AG09319 (cell line): ENCODE measurements at places on chromosomes 2 and 18.

GRCh38 chr2:99861376-99861760 is 281.0 kb downstream of the AFF3 start:
- DNase-seq = no peak

DNA sequence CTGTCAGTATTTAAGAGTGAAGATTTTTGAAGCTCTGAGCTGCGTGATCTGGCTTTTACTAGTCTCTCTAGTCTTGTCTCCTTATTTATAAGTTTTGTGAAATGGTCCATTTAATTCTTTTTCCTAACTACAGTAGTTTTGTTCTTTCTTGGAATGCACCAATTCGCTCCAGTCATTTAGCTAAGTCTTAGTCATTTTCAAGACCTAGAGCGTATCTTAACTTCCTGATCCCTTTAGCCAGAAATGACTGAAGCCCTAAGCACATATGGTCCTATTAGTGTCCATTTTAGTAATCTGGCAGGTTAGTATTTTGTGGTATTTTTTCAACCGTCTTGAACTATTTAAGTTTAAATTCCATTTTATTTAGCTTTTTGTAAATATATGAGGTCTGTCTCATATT is 3.6 kb downstream of the BIRC6 start:
- no peak for DNase-seq

- no peak for DNase-seq
These were observed 840.9 kb downstream of the GALR1 start for GRCh38 chr18:78090584-78090983.

GRCh38 chr2:88746929-88747490 is 55.5 kb downstream of the RPIA start:
- no peak for DNase-seq

GRCh38 chr18:44592639-44593038 is 88.0 kb upstream of the SETBP1 start:
- DNase-seq = no peak

- peak; percentile 66 for DNase-seq
These were observed 54.9 kb downstream of the FHOD3 start for GRCh38 chr18:36352384-36352783.

GRCh38 chr2:152335726-152336118 is 748 bp downstream of the FMNL2 start:
- no peak for DNase-seq

DNA sequence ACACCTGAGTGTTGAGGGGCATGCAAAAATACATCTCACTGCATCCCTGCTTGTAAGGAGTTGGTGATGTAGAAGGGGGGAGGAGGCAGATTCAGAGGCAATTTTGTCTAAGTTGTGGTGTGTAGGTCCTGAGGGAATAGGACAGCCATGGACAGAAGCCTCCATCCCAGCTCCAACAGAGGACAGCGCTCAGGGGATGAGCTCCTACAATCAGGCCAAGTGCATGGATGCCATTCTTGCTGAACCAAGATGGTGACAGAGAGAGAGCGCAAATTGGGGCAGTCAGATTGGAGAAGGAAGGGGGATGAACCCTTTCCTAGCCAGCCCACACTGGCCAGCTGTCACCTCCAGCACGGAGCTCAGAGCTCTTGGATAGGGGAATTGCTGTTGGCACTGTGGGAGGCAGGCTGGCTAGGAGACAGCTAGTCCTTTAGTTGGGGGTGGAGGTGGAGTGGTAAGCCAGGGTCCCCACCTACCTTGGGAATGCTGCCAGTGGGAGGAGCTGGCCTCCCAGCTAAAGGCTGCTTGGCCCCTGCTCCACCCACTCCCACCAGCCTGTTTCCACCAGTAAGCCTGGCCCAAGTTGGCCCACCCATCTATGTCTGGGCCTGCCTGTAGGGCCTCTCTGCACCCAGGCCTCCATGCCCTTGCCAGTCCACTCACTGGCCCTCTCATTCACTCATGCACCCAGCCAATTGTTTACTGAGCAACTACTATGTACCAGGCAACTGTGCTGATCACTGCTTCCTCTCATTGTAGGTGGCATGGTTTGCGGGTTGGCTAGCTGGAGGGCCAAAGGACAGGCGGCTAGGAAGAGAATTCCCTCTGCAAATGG is 2.5 kb upstream of the PER2 start:
- no peak for DNase-seq

DNA sequence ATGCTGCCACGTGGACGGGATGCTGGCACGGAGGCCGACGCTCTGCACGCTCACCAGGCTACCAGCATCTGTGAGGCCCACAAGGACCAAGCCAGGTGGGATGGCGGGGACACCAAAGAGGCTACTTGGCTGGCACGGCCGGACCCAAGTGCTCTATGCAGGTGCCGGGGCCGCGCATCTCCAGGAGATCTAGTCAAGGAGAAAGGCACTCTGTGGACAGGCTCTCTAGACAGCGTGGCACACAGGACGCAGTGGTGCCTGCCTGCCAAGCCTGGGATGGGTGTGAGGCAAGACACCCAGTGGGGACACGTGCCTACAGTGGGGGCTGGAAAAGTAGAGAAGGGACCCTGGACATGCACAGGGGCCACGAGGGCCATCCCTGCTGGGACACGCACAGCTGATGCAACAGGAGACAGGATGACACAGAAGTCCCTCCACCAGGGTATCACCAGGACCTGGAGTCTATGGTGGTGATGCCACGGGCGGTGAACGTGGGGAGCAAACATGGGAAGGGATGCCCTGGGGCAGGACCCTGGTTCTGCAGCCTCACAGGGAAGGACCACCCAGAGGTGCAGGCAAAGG is 28.5 kb downstream of the ZNF516 start:
- no peak for DNase-seq
